Left renal pelvis (tissue), 4 donors: ENCODE measurements at places on chromosomes 6 and 20. TPM values are rescaled to one million over a fixed set of nuclear protein-coding genes. Genes with fewer than 3 reads are reported as not detected.

DNA sequence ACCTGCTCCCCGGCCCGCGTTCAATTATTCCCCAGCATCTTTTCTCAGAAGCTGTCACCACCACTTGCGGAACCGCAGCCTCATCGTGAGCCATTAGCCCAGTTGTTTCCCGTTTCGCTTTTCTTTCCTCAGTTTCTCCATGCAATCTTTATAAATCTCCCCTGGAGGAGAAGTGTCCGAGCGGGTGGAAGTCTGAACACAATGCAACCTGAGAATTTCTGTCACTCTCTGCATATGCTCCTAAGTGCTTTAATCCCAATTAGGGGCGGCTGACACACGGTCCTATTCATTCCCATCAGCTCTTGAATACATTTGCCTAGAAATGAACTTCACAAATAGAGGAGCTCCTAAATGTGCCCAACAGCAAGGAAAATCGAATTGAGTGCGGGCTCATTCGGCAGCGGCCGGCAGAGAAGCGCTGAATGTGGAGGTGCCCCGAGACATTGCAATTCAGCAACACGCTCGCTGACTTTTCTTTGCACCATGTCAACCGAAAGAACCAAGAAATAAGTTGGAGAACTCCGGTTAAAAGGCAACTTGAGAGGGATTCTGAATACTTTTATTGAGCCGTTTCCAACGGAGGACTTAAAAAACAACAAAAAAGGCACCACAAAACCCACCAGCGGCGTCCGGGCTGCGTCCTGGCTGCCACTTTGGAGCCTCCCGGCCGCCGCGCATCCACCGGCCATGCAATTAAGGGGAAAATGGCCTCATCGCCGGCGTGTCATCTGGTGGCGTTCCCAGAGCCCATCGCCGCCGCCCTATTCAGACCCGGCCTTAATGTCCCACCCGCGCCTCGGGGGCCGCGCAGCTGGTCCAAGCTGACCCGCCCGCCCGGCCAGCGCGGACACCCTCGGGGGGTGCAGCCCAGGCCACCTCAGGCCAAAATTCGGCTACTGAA, 3.9 kb upstream of the PRDM13 start:
- DNase-seq: no peak

Gene SLC32A1
- polyA plus RNA-seq: 1.3 TPM

Gene MAFB
- polyA plus RNA-seq: 135 TPM

DNA sequence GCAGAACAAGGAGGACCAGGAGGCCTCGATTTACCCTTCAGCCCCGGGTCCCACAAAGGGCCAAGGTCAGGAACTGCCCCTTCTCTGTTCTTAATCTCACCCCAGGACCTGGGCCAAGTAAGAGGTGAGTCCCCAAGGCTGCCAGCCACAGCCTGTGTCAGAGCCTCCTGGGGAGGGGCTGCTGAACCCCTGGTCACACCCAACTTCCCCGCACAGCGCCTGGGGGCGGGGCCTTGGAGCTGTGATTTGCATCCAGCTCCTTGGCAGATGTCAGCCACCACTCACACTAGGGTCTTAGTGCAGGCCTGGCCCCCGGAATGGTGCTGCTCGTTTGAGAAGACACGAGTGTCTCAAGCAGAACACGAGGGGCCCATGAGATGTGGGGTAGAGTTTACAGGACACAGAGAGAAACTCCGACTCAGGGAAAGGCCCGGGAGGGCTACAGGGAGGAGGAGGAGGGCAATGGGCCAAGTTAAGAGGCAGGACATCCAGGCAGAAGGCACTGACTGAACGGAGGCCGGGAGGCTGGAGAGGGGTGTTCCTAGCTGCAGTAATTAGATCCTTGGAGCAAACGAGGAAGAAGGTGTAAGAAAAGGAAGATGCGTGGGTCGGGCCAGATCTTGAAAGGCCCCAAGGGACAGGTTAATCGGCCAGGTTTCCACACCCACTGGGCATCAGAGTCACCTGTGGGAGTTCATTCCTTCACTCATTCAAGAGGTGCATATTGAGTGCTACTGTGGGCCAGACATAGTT, 26.9 kb downstream of the ZBP1 start:
- DNase-seq: no peak
